ENCODE measurements at places on chromosomes 7 and 10.

DNA sequence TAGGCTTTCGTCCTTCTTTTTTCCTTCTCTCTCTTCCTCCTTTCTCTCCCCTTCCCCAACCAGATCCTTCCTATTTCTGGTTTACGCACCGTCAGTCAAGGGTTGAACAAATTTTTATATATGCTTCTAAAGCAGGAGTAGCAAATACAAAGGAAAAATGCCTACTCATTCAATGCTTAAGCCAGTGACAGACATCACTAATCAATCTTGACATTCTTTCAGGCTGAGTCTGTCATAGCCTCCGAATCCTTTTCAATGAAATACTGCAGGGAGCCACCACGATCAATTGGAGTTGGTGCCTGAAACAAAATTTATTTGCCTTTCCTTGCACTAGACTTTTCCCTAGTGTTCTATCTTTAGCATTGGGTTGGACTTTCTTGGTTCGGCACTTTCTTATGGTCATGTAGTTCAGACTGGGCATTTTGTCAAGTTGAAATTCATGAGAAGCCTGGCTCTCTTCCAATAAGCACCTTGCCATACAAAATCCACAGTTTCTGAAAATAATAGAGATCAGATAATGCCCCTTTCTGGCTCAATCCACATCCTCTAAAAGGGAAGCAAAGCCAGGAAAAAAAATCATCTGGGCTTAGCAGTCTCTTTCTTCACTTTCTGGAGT, 239.5 kb upstream of the PLXNA4 start:
- no peak for DNase-seq

DNA sequence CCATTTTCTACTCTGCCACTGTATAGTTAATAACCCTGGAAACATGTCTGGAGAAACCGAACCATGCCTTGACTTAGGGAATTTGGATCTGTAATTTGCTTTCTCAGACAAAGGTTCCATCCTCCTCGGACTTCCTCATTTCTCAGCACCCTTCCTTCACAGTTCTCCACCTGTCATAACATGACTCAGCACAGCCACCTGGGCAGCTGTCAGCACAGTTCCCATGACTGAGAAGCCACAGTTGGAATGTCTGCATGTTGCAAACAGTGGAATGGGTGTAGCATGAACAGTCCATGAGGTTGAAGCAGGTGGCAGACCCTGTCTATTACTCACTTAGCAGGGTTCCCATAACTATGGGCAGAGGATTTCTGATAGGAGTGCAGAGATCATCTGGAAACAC, 634 bp upstream of the OR9A4 start:
- no peak for DNase-seq

DNA sequence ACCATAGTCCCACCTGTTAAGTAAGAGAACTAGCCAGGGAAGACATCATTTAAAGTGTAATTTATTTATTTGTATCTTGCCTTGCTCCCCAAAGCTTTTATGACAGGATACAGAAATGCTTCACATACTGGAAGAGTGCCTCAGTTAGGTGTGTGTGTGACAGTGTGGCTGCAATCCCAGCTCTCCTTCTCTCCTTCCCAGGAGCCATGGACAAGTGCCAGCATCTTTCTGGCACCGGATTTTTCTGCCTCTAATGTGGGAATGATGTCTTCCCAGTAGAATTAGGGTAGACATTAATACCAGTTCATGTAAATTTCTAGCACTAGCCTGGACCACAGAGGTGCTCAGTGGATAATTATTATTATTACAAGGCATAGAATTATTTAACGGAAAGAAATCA, 30.3 kb upstream of the ATXN7L1 start:
- DNase-seq, result no peak

DNA sequence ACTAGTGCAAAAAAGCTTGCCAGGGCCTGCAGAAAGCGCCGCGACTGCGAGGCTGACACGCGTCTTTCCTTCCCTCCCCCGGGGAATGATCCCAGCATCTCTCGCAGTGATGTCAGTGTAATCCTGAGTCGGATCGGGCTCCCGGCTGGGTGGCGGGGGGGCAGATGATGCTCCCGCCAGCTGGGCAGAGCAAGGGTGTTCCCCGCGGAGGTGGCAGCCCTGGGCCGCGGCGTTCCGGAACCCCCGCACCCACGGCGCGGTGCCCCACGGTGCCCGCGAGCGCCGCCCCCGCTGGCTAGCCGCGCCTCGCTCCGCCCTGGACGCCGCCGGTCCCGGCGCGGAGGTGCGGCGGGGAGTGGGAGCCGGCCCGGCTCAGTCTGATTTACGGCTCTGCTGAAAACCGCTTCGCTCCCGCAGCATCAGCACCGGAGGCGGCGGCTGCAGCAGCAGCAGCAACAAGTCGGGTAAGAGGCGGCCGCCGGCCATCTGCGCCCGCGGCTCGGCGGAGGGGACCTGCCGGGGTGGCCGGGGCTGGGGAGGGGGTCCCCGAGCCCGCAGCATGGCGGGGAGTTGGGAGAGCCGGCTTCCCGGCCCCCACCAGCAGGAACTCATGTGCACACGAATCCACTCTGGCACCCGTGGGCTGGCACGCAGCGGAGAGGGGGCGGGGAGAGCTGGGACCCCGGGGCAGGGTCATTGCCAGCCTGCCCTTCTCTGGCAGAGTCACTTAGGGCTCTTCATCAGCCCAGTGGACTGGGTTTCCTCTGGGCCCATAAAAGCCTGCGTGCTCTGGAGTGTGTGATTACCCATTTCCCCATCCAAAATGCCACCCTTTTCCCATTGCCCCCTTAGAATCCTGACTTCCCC, at the start of gene ZNF365:
Gene ZNF365, plus strand, starts transcription at position 375 of the 867 bp plus-strand sequence. CDS start 1,825 bp downstream, outside the sequence.
- peak; percentile 64 for DNase-seq

DNA sequence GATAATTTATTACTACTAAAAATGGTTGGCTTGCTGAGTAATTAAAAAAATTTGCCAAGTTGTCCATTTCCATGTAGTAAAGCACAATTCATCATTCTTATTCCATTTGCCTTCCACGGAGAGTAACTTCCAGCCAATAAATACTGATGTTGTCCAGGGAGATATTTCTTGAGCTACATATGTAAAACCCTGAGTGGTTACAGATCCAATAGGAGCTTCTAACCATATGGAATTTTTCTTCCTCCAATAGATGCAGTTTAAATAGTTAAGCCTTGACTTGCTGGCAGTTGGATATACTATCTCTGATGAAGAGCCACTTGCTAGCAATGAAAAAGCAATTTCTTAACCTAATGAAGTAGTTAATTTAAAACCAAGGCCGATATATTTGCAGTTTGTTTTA, 271.1 kb downstream of the PLXDC2 start:
- DNase-seq, result no peak

- no peak for DNase-seq
Measured at GRCh38 chr10:132043861-132044695, 21.7 kb upstream of the JAKMIP3 start.

DNA sequence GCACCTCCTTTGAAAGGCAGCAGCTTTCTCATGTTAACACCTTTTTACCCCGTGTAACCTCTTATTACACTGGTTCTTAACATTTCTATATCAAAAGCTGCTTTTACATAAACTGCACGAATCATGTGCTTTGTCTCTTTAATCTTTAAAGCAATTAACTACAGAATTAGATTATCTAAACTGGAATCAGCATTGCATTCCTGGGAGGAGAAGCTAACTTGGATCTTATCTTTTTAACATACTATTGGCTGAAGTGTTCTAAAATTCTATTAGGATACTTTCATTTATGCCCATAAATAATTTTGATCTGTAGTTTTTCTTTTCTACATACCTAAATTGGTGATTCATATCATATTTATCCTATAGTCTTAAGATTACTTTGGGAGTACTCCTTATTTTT, 428.4 kb upstream of the IGFBP3 start:
- no peak for DNase-seq

GRCh38 chr7:30815388-30815854, 44.2 kb downstream of the MINDY4 start:
- no peak for DNase-seq

- no peak for DNase-seq
Measured at GRCh38 chr7:70572571-70572970, 559.4 kb upstream of the GALNT17 start.

DNA sequence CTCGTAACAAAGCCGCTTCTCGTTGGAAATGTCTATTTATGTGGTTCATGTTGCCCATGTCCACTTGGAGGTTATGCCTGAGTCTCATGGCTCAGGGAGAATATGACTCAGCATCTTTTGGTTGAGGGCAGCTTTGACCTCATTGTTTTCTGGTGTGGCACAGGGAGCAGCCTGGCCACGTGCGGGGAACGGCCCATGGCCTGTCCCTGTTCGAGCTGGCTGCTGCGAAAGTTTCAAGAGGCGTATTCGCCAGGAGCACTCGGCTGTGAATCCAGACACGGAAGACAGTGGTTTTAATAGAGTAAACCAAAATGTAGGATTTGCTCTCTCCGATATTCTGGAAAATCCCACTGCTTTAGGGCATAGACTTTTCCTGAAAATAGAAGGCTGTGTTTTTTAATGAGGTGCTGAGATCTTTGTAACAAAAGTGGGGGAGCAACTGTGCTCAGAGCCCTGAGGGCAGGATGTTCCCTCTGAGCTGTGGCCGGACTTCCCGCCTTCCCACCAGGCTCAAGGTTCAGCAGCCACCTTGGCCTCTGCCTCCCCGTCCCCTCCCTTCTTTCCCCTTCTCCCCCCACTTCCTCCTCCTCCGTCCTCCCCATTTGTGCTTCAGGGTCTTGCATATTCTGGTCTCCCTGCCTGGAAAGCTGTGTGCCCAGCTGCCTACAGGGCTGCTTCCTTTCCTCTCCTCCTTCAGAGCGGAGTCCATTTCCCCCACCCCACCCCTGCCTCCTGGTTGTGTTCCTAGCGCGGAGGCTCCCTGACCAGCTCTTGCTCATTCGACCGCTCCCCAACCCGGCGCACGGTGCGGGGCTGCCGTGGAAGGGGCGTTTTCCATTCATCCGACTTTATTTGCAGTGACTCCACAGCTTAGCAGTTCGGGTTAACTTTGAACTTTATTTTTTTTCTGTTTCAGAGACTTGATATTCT, 642.0 kb downstream of the SDK1 start:
- DNase-seq, result no peak

DNA sequence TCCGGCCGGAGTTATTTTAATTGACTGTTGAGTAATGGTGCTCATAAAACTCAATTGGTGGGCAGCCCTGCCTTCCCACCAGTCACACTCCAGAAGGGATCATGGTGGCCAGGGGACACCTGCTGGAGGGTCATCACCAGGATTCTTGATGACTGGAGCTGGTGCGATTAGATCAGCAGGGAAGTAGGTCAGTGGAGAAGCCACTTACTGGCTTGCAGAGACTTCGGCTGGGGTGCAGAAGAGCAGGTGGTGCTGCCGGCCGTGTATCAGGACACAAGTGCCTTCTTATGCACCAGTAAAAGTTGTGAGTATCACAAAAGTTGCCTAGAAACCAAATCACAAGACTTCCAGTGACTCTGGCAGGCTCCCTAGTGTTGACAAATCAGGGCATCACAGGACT, 82.6 kb upstream of the CHCHD3 start:
- no peak for DNase-seq

- no peak for DNase-seq
Measured at GRCh38 chr7:128728598-128728997, 10.6 kb upstream of the CALU start.

DNA sequence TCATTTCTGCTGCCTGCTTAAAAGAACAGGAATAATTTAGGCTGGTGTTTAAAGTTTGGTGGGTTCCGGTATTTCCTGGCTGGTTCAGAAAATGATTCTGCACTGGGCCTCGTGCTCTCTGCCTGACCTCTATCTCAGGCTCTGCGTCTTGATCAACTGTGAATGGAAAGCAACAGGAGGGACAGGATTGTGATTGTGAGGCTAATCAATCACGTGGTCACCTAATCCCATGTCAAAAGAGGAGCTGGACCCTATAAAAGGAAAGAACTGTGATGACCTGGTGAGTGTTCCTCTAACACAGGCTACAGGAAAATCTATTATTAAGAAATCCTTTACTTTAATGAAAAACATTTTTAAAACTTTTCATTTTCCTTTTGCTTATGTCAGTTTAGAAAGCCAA, at the start of gene DHX32:
Gene DHX32, minus strand, starts transcription at position 101 of the 400 bp plus-strand sequence. CDS start 468 bp downstream, outside the sequence.
- DNase-seq, result no peak

GRCh38 chr10:88216976-88217375, 353.6 kb downstream of the PTEN start:
- no peak for DNase-seq

- no peak for DNase-seq
Measured at GRCh38 chr7:158263964-158264748, 323.5 kb downstream of the PTPRN2 start.

- DNase-seq, result no peak
Measured at GRCh38 chr7:38463277-38464225, 167.6 kb downstream of the AMPH start.

- no peak for DNase-seq
Measured at GRCh38 chr7:157514746-157515145, 177.9 kb downstream of the DNAJB6 start.

DNA sequence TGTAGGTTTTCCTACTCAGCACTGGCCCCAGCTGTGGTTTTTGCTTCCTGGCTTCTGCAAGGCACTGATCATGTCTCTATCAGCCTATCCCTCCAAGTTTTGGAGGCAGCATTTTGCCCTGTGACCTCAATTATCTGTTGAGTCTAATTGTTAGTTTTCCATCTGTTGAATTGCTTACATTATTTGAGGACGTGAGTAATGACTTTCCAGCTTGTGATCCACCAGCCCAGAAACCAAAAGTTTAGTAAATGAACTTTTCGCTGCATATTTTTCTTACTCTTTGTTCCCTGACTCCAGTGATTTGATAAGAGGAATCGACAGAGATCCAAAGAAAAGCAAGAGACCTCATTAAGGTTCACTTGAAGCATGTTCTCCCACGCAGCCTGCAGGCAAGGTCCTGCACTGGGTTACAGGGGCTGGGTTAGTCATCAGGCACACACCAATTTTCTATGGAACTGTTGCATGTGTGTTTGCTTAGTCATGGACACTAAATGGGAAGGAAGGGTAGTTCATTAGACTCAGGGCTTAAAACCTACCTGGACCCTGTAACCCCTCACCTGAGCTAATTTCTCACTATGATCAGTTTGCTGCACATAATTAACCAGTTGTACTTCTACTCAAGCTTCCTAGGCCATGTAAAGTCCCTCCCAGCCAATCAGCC, 57.2 kb downstream of the AKR1E2 start:
- peak; percentile 19 for DNase-seq

GRCh38 chr7:20241911-20242261, 24.7 kb upstream of the MACC1 start:
- DNase-seq, result no peak

- DNase-seq, result no peak
Measured at GRCh38 chr10:93938140-93938539, 44.4 kb downstream of the SLC35G1 start.

GRCh38 chr10:71216751-71217265, 4.4 kb downstream of the UNC5B start:
- DNase-seq, result no peak

- no peak for DNase-seq
Measured at GRCh38 chr7:158284121-158284520, 303.5 kb downstream of the PTPRN2 start.

- no peak for DNase-seq
Measured at GRCh38 chr10:33506838-33507661, 172.6 kb upstream of the NRP1 start.

GRCh38 chr10:47048526-47048905, 137.3 kb downstream of the PTPN20 start:
- DNase-seq, result no peak

- DNase-seq, result no peak
Measured at GRCh38 chr7:32102432-32102873, 32.2 kb upstream of the PDE1C start.

GRCh38 chr7:157628456-157628855, 291.7 kb downstream of the DNAJB6 start:
- no peak for DNase-seq

Data from hepatic stellate cell (primary cell).